ENCODE measurements at places on chromosomes 11 and 22.

DNA sequence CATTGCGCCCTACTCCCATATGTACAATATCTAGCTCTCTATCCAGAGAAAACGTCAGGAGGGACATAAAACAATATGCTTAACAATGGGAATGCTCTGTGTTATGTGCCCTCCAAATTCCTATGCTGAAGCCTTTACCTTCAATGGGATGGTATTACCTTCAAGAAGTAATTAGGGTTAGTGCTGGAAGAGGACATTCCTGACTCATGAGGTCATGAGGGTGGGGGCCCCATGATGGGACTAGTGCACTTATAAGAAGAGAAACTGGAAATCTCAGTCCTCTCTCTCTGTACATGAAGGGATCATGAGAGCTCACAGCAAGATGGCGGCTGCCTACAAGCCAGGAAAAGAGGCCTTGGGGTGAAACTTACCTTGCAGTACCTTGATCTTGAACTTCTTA lies 20.3 kb downstream of the MMP20 start:
- DNase-seq, result no peak

- no peak for DNase-seq
These were observed 183.9 kb downstream of the KIRREL3 start for GRCh38 chr11:126816645-126817044.

GRCh38 chr22:28918550-28919271 lies 35.3 kb downstream of the ZNRF3 start:
- no peak for DNase-seq

- DNase-seq, result no peak
These were observed 13.5 kb downstream of the TRIM44 start for GRCh38 chr11:35675901-35676610.

DNA sequence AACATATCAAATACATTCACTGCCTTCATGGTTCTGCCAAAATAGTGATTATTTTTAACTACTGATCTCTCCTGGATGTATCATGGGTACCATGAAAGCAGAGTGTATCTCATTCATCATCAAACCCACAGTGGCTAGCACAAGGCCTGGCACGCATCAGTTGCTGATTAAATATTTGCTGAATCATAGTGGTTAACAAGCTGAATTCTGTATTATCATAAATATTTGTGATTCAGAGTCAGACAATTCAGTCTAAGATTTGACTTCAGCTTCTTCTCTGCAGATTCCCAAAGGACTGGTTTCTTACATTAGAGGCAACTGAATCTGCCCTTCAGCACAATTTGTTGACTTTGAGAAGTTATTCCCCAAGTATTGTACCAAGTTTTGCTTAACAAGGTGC lies 715.8 kb upstream of the LRRC4C start:
- no peak for DNase-seq

DNA sequence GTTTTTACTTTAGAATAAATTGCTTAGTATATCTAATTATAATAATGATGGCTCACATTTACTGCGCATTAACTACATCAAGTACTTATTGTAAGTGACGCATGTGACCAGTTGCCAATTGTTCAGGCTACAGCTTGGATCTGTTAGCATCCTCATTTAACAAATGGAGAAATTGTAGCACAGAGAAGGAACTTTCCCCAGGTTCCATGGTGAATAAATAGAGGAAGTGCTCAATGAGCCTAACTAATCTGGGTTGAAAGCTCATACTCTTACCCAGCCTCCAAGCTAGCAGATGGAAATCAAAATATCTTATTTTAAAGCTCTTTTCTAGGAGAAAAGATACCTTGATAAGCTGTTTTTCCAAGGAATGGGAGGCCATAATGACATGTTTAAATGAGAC lies 19.8 kb downstream of the MMP27 start:
- DNase-seq, result no peak

- DNase-seq, result no peak
These were observed 534.5 kb downstream of the LRRC4C start for GRCh38 chr11:40924915-40925314.

GRCh38 chr11:47060807-47061206 lies 115.9 kb downstream of the ARFGAP2 start:
- peak; percentile 45 for DNase-seq

DNA sequence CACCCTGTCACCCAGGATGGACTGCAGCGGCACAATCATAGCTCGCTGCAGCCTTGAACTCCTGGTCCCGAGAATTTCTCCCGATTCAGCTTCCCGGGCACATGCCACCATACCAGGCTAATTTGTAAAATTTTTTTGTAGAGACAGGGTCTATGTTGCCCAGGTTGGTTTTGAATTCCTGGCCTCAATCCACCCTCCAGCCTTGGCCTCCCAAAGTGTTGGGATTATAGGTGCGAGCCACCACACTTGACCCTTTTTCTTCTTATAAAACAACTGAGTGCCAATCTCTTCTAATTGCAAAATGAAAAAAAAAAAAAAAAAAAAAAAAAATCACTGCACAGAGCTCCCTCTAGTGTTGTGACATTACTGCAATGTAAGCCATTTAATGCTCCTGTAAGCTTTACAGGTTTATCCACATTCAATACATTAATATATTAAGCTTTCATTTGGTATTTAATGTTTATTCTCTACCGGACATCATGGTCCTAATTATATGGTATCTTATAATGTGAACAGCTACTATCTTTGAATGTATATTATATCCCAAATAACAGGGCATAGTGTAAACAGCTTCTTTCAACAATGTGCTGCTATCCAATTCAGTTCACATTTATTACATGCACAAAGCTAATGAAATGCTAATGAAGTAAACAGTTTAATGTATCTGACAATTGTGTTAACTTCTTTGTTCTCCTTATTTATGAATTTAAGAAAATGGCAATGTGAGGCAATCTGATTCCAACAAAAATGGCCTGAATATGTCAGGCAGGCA lies 44.6 kb downstream of the COPB1 start:
- peak; percentile 12 for DNase-seq

DNA sequence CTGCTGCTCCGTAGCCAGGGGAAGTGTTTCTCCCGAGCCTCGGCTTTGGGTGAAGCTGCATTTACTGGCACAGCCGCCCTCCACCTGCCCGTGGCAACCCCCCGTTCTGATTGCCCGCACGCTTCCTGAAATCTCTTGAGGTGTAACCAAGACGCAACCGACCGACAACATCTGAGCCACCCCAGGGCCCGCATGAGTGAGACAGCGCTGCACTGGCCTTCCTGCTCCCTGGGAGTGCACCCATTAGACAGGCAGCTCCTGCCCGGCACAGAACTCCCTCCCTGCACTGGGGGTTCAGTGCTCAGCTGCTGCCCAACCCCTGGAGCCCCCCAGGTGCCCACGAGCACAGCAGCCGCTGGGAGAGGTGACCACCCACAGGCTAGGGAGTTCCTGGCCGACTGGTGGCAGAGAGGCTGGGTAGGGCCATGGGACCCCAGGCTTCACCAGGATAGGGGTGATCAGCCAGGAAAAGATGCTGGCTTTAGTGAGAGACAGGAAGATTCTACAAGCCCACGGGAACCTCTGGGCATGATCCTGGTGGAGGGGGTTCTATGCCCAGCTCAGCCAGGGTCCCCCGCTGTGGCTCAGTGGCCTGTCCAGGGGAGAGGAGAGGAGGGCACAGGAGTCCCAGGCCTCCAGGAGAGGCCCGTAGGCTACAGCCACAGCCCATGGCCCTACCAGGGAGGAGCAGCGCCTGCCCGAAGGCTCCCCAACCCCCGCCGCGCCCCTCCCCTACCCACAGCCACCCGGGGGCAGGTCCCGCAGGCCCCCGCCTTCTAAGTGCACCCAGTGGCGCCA lies 14.6 kb downstream of the PLXNB2 start:
- DNase-seq, result no peak

DNA sequence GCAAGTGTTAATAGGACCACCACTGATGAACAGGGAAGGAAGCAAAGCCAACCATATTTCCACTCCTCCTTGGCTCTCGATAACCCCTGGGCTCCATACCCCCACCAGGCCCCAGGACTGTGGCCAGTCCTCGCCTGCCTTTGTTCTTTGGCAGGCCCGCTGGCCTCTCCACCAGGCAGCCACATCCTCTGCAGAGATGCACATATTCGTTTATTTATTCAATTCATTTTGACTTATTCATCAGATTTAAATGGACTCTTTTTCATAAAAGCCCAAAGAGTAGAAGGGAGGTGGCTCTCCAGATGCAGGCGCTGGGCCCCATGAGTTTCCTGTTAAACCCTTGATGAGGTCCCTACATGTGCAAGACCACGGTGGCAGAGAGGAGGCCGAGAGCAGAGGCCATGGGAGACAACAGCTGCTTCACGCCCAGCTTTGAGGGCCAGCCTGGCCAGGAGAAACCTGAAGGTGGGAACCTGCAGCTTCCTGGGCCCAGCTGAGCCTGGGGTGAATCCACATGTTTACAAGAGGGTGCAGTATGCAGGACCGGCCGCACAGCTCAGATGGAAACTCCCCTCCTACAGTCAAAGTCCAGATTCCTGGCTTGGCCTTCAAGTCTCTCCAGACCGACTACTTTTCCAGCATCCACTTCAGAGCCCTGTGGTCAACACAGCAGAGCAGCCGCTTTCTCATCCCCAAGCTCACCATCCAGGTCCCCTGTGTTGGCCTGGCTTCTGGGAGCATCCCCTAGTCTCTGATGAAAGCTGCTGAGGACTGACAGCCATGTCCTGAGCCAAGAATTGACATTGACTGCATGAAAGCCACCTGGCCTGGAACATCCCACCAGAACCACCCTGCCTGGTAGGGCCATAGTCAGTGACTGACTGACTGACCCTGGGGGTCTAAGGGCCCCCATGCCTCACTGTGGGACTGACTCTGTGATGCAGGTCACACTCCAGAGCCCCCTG lies 39.7 kb upstream of the CCND1 start:
- DNase-seq, result no peak

DNA sequence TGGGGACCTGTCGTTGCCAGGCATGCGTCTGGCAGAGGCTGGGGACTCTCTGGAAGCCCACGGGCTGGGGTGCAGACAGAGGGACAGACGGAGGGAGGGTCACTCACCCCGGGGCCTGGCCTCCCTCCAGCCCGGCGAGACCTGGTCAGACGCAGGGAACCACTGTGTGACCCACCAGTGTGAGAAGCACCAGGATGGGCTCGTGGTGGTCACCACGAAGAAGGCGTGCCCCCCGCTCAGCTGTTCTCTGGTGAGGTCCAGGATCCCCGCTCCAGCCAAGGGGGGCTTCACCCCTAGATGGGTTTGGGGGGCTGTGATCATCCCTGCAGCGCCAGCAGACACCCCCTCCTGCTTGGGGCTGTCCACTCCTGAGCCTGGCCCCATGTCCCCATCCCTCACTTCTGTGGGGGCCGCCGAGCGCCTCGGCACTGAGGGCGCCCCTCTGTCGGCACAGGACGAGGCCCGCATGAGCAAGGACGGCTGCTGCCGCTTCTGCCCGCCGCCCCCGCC lies 23.6 kb upstream of the MUC5B start:
- DNase-seq, result no peak

- peak; percentile 45 for DNase-seq
These were observed 284.0 kb downstream of the KIRREL3 start for GRCh38 chr11:126716456-126717083.

- DNase-seq, result no peak
These were observed 297.4 kb upstream of the LUZP2 start for GRCh38 chr11:24199461-24199860.

- no peak for DNase-seq
These were observed 387.4 kb upstream of the CADM1 start for GRCh38 chr11:115891581-115891980.

DNA sequence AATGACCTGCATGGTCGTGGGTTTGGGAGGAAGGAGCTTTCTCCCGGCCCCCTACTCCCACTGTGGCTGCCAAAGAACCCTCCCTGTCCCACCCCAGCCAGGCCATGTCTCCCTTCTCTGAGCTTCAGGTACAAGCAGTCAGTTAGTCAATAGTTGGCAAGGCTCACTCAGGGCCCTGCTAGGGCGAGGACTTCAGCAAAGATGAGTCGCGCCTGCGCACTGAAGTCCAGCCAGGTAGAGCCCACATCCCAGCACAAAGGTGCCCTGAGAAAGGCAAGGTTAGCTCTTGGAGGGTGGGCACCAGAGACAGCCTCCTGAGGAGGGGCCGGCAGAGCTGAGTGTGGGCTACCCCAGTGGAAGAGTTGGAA lies 11.1 kb downstream of the C11orf86 start:
- DNase-seq, result no peak

GRCh38 chr11:76668362-76669155 lies 2.0 kb downstream of the LRRC32 start:
- DNase-seq, result no peak

DNA sequence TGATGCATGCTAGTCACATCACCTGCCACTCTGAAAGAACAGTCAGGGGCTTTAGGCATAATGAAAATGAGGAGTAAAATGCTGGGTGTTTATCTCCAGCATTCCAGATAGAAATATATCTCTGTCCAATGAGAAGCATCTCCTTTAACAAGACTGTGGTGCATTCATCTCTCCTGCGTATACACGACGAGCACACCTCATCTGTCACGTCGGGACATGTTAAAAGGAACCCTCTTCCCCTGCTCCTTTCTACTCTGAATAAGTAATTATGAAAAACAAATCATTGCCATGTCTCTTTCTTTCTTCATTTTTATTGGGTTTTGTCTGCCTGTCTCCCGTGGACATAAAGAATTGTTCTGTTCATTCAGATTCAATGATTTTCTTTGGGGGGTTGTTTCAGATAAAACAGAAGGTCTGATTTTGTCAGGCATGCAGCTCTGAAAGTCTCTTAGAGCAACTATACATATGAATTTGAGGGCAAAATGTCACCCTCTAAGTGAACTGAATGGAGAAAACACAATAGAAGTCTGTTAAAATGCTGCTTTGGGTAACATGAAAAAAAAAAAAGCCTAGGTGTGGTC lies 195.0 kb downstream of the MAML2 start:
- no peak for DNase-seq

DNA sequence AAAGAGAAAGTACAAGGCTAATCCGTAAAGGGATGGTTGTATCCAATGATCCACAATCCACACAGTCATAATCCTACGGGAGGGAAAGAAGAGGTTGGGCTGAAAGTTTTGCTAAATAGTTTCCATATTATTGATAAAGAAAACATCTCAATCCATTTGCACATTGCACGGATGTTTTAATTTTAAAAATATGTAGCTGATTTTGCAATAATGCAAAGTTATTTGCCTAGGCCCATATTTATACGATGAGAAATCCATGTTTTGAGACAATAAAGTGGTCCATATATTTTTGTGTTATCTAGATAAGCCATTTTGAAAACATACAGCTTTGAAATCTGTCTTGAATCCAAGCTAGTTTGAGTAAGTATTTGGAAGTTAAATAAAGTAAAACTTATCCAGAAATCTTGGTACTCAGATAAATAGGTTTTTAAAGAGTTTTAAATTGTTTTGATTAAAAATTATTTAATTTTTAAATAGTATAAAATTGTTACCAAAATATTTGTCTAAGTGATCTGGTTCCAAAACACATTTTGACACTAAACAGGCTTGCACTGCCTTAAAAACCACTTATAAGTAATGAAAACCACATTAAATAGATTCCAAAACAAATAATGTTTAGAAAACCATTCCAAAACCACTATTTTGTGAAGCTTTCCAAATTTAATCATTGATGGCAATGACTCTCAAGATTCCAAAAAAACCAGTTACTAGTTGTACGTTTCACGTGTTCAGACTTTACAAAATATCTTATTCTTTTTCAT lies 38.2 kb upstream of the PAMR1 start:
- no peak for DNase-seq
